ENCODE measurements at places on chromosomes 12 and 14.
A peak's percentile ranks its signal among the peaks of the same experiment; 100 is the strongest.

DNA sequence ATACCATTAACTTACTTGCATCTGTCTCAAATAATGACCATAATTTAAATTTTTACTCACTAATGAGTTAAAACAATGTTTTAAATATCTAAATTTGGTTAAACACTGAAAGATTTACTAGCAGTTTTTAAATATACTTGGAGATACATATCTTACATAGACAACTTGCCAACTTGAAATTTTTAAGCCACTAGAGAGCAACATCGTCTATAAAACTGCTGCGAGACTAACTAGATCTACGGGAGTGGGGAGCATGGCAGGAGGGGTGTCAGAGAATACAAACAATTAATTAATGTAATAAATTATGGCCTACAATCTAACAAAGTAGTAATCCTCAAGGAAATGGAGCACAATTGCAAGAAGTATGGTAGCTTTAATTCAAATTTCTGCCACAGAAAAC, 120.4 kb downstream of the LRRIQ1 start:
- no peak for DNase-seq

DNA sequence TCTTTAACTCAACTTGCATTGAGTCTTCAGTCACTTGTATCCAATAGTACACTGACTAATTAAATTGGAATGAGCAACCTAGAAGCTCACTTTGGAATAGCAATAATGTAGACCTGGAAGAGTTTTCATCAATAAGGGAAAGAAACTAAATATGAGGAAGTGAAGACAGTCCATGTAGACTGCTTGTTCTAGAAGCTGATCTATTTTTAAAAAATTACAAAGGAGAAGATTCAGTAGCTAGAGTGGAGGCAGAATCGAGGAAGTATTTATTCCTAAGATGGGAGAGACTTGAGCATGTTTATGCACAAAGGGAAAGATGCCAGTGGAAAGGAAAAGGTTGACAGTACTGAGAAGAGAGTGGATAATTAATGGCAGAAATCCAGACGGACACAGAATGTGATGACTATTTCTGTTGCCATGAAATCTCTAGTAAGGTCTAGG, 156.3 kb upstream of the PDE3A start:
- no peak for DNase-seq

DNA sequence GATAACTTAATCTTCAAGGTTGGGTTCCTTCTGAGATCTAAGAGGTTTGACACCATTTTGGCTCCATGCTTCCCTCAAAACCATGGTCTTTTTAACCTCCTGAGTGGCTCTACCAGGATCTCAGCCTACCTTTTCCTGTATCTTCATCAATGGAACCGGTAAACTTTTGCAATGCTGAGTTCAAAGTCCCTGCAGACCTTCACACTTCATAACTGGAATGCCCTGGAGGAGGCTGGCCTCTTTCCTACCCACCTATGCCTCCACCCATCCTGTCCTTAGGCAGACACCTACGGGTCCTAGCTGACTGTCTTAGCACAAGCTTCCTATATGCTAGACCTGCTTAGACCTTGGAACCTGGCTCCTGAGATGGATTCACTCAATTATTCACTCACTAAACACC, 89.5 kb upstream of the EEA1 start:
- DNase-seq, result no peak

- DNase-seq, result no peak
These were observed 142.4 kb downstream of the CMAS start for GRCh38 chr12:22188431-22188830.

GRCh38 chr12:32377344-32378055, 21.9 kb upstream of the FGD4 start:
- DNase-seq, result no peak

- DNase-seq, result no peak
These were observed 16.0 kb downstream of the CERS5 start for GRCh38 chr12:50151047-50151687.

GRCh38 chr12:113161415-113162016, 12.0 kb downstream of the CFAP73 start:
- no peak for DNase-seq

GRCh38 chr12:58703866-58704265, 216.4 kb downstream of the LRIG3 start:
- peak; percentile 71 for DNase-seq

DNA sequence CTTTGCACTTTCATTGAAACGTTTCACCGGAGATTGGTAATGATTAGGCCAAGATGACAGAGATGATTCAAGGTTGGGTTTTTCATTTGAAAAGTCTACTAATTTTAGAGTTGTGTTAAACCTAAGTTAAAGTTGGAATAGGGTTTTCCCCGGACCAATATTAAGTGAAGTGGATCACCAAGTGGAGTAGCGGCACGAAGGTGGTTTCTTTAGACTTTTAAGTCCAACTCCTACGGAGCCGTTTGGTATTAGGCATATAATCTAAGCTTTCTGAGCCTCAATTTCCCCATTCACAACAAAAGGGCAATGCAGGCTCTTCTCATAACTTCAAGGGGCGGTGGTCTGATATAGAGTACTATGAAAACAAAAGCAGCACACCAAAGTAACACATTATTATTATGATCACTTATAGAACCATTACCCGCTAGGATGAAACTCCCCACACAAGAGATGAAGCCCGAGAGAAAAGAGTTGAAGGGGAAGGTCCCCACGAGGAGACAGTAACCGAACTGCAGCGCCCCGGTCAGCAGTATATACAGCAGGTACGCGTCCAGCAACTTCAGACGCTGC, 413 bp downstream of the DAD1 start:
- DNase-seq, result no peak

- no peak for DNase-seq
These were observed 7.3 kb upstream of the HHIPL1 start for GRCh38 chr14:99637624-99638023.

- DNase-seq, result no peak
These were observed 99.1 kb upstream of the TMTC1 start for GRCh38 chr12:29882846-29883245.

GRCh38 chr12:50127546-50127945, 15.5 kb downstream of the COX14 start:
- DNase-seq, result no peak

DNA sequence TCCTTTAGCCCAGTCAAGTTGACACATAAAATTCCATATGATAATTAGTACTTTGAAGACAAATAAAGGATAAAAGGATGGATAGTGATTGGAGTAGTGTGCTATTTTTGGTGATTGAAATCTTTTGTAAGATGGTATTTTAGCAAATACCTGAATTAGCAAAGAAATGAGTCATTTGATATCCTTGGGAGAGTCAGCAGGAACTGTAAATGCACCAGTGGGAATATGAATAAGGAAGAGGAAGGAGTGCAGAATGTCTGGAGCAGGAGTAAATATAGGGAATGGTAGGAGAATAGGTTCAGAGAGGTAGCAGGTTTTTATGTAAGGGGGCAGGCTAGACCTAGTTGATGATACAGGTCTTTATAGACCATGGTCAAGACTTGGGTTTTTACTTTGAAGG, 75.0 kb downstream of the TRMT5 start:
- DNase-seq, result no peak

DNA sequence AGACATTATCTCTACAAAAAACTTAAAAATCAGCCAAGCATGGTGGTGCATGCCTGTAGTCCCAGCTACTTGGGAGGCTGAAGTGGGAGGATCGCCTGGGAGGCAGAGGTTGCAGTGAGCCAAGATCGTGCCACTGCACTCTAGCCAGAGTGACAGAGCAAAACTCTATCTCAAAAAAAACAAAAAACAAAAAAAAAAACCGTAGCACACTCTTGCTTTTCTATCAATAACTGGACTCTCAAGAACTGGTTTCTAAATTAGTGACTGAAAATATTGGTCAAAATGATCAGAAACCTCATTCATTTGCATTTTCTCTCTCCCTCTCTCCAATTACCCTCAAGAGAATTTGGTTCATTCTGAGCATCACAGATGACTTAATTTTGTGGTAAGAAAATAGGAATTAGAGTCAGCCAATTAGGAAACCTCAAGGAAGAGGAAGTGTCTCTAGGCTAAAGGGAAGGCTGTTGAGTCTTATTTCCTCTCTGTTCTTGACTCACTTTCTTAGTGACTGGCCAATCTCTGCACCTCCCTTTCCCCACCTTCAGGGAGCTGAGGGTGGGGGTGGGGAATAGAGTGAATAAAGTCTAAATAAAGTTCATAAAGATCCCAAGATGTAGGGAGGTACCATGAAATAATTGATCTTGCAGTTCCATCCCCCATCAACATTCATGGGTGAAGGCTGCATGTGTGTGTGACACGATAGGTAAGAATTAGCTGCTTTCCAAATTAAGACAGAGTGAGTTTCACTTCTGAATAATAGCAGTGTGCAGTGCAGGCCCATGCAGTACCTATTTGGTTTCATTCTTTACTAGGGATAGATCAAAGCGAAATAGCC, 6.8 kb upstream of the PSMA6 start:
- no peak for DNase-seq

DNA sequence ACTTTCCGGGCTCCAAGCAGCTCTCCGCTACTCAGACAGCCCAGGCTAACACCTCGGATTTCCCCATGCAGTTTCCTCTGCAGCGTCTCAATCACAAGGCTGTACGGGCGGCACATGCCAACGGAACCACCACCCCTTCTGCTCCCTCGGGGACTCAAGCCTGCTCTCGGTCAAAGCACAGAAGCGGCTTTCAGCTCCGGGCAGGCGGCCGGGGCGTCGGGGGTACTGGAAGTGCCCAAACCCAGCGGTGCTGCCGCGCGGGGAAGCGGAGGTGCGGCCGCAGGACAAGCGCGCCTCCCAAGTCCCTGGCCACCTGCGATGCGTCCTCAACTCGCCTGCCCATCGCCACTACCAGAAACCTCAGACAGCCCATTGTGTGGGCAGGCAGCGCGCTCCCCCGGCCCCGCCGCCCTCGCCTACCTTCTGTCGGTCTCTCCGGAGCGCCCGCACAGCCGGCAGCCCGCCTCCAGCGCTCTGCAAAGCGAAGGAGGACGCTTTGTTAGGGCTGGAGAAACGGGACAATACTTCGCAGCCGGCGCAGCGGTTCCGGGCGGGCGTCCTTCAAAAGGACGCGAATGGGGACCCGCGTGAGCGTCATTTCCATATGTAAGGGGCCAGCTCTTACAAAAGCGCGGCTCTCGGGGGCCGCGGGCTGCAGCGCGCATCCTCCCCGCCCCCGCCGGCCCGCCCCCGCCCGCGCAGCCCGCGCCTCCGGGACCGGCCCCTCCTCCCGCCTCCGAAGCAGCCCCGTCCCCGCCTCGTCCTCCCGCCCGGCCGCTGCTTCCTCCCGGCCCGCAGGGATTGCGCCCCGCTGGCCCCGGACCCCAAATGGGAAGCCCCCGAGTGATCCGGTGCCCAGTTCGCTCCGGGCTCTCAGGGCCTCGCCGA, 674 bp downstream of the NIN start:
- no peak for DNase-seq

GRCh38 chr14:36441283-36441682, 78.7 kb downstream of the NKX2-1 start:
- no peak for DNase-seq

DNA sequence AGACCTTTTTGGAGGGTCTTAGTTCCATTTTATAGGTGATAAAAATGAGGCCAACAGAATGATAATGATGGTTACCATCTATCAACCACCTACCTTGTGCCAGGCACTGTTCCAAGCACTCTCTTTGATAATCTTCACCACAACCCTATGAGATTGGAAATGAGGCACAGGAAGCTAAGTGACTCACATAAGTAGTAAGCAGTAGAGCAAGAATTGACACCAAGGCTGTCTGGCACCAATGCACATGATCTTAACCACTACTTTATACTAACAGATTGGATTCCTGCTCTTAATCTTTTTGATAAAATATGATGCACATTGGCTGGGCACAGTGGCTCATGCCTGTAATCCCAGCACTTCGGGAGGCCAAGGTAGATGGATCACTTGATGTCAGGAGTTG, 91.4 kb downstream of the DRAM1 start:
- no peak for DNase-seq

DNA sequence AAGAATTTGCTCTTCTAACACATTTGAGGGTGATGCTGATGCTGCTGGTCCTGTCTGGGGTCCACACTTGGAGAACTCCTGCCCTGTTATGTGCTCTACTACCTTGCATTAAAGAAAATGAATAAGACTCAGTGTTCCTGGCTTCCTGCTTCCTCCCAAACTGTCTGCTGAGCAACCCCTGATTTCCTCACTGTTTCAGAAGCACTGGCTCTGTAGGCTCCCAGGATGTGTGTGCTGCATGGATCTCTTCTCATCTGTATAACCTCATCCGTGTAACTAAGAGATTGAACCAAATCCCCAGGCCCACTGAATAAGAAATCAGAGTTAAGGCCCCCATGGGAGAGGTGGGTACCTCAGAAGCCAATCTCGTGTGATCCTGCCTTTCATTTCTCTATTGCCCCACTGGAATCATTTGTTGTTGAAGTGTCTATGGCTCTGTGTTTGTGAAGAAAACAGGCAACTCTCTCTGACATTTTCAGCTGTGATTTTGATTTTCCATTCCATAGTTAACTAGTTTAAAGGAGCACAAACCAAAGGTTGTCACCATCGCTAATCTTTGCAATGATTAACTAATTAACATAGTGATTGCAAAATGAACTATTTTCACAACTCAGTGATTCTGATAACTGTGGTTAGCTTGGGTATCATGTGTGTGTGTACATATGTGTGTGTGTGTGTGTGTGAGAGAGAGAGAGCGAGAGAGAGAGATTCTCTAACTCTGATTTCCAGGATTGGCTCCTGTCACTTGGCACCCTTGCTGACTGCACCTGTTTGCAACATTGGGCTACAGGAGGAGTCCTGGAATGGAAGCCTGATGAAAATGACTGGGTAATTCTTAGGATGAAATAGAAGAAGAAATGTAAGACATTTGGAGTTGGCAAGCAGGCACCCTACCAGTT, 196.2 kb downstream of the SLC38A4 start:
- DNase-seq, result no peak

- no peak for DNase-seq
These were observed 59.0 kb upstream of the ANP32D start for GRCh38 chr12:48413388-48413787.

- no peak for DNase-seq
These were observed 8.0 kb downstream of the IL23A start for GRCh38 chr12:56346675-56347074.

DNA sequence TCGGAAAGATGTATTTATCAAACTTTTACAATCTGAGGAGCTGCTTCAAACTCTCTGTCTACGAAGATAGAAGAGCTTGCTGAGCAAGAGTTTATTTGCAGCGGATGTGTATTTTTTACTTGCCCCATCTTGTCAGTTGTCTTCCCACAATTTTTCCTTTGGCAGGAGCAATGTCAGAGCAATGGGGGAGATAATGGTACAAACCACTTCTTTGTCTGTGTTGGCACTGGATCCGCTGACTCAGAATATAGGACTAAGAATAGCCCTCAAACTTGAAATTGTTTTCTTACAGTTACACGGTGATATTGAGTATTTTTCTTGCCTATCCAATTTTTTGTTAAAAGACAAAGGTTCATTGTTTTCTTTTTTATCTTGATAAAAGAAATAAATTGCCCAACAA, 27.6 kb downstream of the HELB start:
- no peak for DNase-seq

DNA sequence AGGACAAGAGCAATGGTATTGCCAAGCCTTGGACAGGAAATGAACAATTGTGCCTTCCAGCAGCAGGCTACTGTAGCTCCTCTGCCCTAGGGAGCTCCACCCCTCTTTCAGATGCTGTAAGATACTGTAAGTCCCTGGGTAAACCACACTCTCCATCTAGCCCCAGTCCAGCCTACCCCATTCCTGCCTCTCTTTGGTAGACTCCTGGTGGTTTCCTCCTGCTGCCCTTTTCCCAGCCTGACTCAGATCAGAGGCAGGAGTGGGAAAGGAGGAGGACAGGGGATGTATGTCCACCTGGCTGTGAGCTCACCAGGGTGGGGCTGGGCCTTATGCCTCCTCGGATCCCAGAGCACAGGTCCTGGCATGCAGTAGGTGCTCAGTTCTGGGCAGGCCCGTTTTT, 174.6 kb downstream of the ESRRB start:
- no peak for DNase-seq

Data from AG09309 (cell line).